Dorsolateral prefrontal cortex (tissue), 122 donors: ENCODE measurements at places on chromosomes 7 and 10. TPM values are rescaled to one million over a fixed set of nuclear protein-coding genes. Genes with fewer than 3 reads are reported as not detected.

ZNF316 gene
- total RNA-seq: 35.3 TPM

NUTM2E gene
- total RNA-seq: not detected

GPC2 gene
- 2.2 TPM for total RNA-seq

TWIST1 gene
- total RNA-seq: 2.4 TPM

NRF1 gene
- 32.4 TPM for total RNA-seq

GPR141 gene
- total RNA-seq: 0.76 TPM

CAMK2B gene
- total RNA-seq: 325 TPM

CLDN3 gene
- total RNA-seq: not detected

MUC3A gene
- total RNA-seq: not detected

TMEM270 gene
- total RNA-seq: not detected

BICC1 gene
- 7.2 TPM for total RNA-seq

GNGT1 gene
- not detected for total RNA-seq

PRLHR gene
- 1.5 TPM for total RNA-seq

DDC gene
- total RNA-seq: not detected

GRCh38 chr10:119526621-119527592 lies 15.6 kb downstream of the RGS10 start:
- no peak for DNase-seq

DNA sequence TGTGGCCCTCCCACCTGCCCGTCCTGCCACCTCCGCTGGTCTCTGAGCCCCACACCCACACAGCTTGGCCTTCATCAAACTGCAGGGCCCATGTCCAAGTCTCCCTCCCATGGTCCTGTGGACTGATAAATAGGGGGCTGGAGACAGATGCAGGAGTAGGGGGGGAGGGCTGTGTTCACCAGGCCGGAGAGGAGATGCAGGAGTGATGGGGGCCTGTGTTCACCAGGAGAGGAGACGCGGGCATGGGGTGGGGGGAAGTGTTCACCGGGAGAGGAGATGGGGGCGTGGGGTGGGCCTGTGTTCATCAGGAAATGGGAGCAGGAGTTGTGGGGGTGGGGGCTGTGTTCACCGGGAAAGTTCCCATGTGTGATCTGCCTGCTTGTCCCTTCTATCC lies 37.0 kb downstream of the JAKMIP3 start:
- no peak for DNase-seq

GRCh38 chr7:138948403-138948802 lies 32.8 kb downstream of the KIAA1549 start:
- DNase-seq: no peak

GRCh38 chr10:101143345-101143630 lies 12.2 kb downstream of the TLX1 start:
- DNase-seq: no peak

GRCh38 chr10:60828489-60828852 lies 50.2 kb downstream of the CDK1 start:
- DNase-seq: no peak

- DNase-seq: no peak
These were observed 107.8 kb upstream of the SHH start for GRCh38 chr7:155920068-155920461.

GRCh38 chr7:114334989-114335388 lies 79.6 kb upstream of the FOXP2 start:
- no peak for DNase-seq

- DNase-seq: no peak
These were observed at the start of gene NRG3 for GRCh38 chr10:81874875-81875466. TSS of gene NRG3 (plus strand) at chr10:81875194.

DNA sequence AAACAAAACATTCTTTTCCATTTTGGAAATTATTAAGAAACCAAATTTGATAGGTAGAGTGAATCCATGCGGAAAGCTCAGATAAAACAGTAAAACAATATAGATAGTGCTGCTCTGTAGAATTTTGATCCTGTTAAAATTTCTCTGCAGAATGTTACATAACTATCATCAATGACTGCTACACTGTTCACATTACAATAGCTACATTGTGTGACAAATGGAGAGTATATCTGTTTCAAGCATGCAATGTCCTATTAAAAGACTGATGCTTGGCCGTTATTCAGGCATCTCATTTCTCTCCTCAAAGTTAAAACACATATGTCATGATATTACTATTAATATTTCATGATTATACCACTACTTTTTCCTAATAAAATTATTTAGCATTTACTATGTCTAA lies 14.7 kb upstream of the TMEM106B start:
- DNase-seq: no peak

DNA sequence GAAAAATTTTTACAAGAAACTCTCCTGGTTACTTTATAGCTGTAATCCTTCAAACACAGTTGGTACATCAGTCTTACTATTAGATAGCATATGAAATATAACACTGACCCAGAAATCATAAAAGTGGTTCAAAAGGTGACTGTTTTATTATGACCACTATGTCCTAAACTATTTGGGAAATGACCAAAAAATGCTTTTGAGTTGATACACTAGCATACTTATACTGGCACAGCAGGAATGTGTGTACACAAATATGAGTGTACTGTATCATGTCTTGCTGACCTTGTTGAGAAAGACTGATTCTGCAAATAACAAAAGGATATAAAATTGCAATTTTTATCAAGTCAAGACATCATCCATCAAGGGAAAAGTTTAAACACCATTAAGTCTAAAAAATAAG lies 24.3 kb downstream of the CSTF2T start:
- DNase-seq: no peak

DNA sequence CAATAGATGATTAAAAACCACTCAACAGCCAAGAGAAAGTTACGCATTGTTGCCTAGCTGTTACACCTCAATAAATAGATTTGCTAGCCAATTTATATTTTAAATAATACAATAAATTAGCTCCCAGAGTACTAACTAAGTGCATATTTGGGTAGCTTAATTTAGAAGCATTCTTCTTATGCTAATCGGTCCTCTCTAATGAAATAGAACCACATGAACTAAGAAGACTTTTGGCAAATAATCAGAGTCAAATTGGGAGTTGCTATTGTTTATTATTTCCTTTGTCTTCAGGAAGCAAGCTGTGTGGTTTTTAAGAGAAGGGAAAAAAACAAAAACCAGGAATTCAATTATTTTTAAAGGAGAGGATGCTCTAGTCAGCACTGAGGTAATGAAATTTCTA lies 49.0 kb upstream of the TRIL start:
- DNase-seq: no peak

- no peak for DNase-seq
These were observed 181.2 kb upstream of the AGR3 start for GRCh38 chr7:17063045-17063383.

- no peak for DNase-seq
These were observed 216.5 kb upstream of the MKLN1 start for GRCh38 chr7:131111081-131111576.

DNA sequence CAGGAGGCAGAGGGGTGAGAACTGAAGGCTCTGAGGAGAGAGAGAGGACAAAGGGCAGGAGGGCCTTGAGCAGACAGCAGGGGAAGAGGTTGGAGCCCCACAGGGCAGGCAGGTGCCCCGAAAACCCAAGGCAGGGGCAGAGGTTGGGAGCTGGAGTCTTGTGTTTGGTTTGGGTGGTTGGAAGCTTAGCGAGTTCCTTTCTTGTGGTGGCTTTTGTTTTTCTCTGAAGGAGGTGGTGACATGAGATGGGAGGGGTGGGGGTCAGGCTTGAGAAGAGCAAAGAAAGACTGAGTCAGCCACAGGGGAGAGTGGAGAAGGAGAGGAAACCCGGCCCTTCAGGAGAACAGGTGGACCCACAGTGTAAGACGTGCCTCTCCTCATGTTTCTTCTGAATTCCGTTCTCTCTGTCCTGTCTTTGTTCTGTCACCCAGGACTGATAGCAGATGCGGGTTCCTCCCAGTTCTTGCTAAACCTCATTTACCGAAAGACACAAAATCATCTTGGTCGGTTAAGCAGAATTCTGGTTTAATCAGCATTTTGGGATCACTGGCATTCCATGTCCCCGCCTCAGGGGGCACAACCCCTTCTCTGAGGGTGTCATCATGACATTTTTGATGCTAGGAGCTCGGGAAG lies 95.3 kb downstream of the INSYN2A start:
- no peak for DNase-seq

GRCh38 chr10:132961420-132961786 lies 19.0 kb upstream of the CFAP46 start:
- no peak for DNase-seq

DNA sequence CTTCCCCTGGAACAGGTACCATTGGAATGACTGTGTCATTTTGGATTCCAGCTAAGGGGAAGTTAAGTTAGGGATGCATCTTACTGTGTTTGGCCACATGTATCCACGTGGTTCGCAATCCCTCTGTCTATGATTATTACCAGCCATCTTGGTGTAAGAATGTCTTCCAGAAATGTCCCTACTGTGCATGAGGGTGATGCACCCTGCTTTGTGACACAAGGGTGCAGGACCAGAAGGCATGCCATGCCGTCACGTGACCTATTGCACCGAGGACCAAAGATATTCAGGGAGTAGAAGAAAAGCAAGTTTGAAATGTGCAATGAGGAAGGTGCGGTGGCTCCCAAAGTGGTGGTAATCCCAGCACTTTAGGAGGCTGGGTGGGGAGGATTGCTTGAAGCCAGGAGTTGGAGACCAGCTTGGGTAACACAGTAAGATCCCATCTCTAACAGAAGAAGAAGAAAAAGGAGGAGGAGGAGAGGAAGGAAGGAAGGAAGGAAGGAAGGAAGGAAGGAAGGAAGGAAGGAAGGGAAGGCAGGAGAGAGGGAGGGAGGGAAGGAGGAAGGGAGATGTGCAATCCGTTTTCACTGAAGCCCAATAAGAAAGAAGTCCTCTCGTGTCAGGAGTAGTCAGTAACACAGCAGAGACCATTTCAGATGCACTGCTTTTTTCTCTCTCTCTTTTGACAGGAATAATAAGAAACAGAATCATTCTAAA lies 42.5 kb upstream of the USP6NL start:
- no peak for DNase-seq

GRCh38 chr7:128112781-128113221 lies 81.6 kb upstream of the LRRC4 start:
- no peak for DNase-seq

DNA sequence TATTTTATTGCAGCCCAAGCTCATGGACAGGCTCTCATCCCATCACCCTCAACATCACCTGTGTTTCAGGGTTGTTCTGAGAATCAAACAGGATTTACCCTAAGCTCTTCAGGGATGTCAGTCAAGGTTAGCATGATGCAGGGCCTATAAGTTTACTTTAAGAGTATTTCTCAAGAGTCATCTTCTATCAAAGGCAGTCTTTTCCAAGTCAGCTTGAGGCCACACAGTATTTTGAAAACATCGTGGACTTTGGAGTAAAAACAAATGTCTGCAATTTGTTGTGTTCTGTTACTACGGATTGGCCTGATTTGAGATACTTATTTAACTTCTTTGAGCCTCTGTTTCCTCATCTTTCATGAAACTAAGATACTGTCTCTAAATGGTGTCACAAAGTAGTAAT lies 42.0 kb upstream of the NRP1 start:
- DNase-seq: no peak

- no peak for DNase-seq
These were observed 21.8 kb downstream of the CXCL12 start for GRCh38 chr10:44362866-44363711.

DNA sequence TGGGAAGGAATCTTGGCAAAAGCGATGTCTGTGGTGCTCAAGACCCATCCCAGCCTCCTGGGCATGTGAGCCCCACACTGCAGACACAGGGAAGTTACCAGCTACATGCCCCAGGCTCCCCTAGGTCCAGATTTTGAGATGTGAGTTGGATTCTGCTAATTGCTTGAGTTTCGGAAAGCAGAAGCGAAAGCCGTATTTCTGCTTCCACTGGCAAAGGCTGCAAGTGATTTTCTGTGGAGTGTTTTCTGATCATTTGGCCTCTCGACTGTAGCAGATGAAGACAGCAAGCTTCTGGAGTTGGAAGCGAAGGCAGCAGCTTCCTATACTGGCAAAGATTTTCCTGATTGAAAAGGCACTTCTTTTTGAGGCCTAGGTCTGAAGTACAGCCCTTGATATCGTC lies 29.6 kb downstream of the ANKRD16 start:
- DNase-seq: no peak

DNA sequence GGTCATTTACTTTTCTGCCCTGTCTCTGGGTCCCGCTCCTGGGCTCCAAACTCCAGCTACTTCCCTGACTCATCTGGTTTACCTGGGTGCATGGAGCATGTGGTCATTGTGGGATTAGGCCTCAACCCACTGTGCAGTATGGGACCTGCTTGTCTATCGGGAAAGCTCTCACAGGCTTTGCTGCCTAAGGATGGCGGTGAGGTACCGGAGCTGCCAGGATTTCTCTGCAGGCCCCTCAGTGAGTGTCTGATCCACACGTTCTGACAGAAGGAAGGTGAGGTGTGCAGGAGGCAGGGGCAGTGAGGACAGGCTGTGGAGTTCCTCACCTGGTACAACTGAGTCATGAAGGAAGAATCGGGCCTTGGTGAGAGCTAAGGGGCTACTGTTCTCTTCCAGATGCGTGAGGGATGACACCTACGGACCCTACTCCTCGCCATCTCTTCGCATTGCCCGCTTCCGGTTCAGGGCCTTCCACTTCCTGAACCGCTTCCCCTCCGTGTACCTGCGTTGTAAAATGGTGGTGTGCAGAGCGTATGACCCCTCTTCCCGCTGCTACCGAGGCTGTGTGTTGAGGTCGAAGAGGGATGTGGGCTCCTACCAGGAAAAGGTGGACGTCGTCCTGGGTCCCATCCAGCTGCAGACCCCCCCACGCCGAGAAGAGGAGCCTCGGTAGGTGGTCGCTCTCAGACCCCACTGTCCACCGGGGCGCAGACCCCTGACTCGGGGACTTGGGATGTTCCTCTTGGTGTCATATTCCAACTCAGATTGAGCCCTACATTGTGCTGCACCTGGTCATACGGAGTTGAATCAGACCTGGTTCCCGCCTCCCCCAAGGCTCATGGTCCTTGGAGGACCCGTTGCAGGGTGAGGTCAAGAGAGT lies 56.7 kb downstream of the C10orf120 start:
- DNase-seq: no peak

GRCh38 chr7:326273-326672 lies 36.3 kb downstream of the FOXL3 start:
- no peak for DNase-seq

DNA sequence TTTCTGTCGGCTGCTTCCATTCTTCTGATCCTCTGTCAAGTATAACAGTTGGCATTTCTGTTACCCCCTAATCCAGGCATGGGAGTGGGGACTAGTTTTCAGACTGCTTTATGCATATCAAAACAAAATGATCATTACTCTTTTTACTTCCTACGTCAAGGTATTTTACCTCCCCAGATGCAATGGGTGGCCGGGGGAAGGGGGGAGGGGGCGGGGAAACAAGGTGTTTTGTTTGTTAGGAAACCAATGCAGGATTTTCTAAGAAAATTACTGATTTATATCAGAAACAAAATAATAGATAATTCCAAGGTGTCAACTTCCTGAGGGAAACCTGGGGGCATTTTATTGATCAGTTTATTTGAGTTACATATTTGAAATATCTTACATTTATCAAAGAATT lies 66.3 kb downstream of the NRF1 start:
- no peak for DNase-seq

DNA sequence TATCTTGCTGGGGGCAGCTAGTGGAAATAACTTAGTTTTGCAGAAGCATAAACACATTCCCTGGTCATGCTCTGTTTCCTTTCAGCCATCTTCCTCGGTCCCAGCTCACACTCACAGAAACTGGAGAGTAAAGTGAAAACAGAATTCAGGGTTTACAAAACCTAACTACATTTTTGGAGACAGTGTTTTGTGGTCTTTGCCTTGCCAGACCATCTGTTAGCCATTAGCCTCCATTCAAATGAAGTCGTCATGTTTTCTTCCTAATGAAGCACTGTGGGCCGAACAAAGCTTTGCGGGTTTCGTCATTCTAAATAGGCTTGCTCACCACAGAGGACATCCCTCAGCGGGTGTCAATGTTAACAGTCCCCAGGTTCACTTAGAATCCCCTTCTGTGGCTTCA lies 214.6 kb upstream of the TMEM72 start:
- DNase-seq: no peak
